ENCODE measurements at places on chromosomes 3 and 15. TPM values are rescaled to one million over a fixed set of nuclear protein-coding genes. Genes with fewer than 3 reads are reported as not detected.

Gene SLC12A1
- not detected for total RNA-seq

Gene MASP1
- total RNA-seq = not detected

Gene KLHL6
- total RNA-seq = 0.03 TPM

Gene TRPC1
- 29.6 TPM for total RNA-seq

Gene PYGO1
- 2.4 TPM for total RNA-seq

Gene TMEM207
- total RNA-seq = not detected

Gene ADIPOQ
- not detected for total RNA-seq

Gene CAND2
- 0.13 TPM for total RNA-seq

Gene RFTN1
- 0.90 TPM for total RNA-seq

Gene GPR27
- total RNA-seq = 0.15 TPM

Gene GPR149
- total RNA-seq = not detected

Gene CFAP91
- total RNA-seq = 0.90 TPM

Gene BRPF1
- total RNA-seq = 17.4 TPM

Gene SMCO1
- total RNA-seq = not detected

All from Panc1 (cell line).